ENCODE measurements at places on chromosomes 13 and 19.
A peak's percentile ranks its signal among the peaks of the same experiment; 100 is the strongest.

DNA sequence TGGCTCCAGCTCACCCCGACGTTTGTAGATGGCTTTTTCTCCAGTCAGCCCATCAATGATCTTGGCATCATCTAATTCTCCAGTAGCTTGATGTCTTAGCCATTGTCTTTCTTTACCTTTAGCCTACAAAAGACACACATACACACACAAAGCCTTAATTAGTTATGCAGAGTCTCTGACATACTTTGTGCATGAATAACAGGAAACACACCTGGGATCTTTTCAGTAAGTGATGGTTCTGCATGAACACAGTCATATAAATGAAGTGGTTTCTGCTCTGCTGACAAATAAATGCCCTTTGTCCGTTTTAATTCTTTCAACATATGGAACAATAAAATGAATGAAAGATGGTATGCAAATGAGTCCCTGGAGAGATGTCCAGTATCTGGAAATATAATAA lies 133.3 kb downstream of the RGCC start:
- no peak for DNase-seq

GRCh38 chr19:11693505-11694499 lies 44.9 kb downstream of the ZNF823 start:
- DNase-seq, result peak; percentile 56

- DNase-seq, result no peak
Observed at GRCh38 chr13:43377149-43377548, 353.8 kb downstream of the DNAJC15 start.

- DNase-seq, result no peak
Observed at GRCh38 chr13:100812982-100813584, 138.5 kb upstream of the TMTC4 start.

- no peak for DNase-seq
Observed at GRCh38 chr19:1658150-1659083, 6.0 kb upstream of the TCF3 start.

- DNase-seq, result no peak
Observed at GRCh38 chr19:19900139-19900728, 512 bp upstream of the ZNF93 start.

DNA sequence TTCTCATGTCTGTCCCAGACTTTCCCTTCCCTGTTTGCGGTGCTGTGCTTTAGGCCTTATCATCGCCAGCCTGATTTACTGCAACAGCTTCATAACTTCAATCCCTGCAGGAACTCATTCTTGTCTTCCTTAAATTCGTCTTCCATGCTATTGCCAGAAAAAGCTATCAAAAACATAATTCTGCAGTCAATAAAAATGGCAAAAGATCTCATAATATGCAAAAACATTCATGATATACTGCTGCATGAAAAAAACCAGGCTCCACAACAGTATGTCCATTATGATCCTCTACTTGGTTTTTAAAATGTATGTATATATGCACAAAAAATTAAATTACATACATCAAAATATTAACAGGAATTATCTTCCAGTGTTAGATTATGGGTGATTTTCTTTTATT lies 28.4 kb downstream of the TGDS start:
- DNase-seq, result no peak

DNA sequence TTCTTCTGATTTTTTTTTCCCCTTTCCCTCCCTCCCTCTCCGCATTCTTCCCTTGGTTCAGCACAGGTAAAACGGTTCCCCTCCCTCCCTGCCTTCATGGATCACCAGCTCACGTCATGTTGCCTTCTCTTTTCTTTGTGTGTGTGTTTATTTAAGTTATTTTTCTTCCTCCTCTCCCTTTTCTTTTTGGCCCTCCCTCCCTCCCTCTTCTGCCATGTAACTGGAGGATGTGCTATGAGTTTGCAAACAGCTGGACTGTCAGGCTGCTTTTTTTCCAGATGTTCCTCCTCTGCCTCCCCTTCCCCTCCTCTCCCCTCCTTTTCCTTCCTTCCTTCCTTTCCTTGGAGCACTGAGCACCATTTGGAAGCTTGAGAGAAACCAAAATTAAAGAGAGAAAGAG lies 2.0 kb downstream of the LENG9 start:
- no peak for DNase-seq

DNA sequence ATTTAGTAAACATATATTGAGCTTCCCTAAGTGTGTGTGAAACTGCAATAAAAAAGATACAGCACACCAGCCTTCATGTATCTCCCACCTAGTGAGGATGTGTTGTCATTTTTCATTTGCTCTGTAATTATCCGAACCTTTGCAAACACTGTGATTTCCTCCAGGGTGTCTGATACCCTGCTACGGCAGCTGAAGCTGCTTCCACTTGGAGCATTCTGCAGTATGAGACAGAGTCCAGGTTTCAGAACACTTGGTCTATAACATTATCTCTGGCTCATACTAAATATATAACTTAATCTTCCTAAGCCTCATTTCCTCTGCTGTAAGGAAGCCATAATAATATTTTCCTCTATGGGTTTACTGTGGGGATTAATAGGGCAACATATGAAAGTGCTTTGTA lies 1338.1 kb upstream of the SLC10A2 start:
- DNase-seq, result no peak

DNA sequence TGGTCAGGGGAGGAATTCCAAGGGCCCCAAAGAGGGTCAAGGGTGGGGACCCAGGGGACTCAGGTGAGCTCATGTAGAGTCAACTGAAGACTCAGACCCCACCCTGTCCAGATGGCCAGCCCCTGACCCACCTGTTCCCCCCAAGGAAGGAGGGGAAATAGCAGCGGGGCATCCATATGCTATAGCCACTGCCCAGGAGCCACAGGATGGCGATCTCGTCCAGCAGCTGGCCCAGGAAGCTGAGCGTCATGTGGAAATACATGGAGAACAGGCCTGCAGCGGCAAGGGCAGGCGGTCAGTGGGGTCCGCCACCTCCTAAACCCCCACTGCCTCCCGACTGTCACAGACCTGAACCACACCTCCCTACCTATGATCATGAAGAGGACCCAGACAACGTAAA lies 21.4 kb downstream of the ACER1 start:
- no peak for DNase-seq

- DNase-seq, result no peak
Observed at GRCh38 chr13:39186205-39186875, 148.1 kb downstream of the NHLRC3 start.

- no peak for DNase-seq
Observed at GRCh38 chr13:104841110-104841509, 1694.4 kb downstream of the EFNB2 start.

DNA sequence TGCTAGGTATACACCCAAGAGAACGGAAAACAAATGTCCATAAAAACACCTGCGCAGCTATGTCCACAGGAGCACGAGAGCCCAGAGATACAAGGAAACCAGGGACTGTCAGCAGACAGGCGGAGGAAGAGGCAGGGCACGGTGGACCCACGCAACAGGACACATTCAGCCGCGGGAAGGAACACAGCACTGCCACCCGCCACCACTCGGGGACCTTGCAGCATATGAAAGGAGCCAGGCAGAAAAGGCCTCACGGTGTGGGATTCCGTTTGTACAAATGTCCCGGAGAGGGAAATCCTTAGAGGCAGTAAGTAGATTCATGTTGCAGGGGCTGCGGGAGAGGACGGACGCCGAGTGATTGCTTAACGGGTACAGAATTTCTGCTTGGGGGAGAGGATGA lies 7.8 kb downstream of the HSPBP1 start:
- DNase-seq, result no peak

GRCh38 chr13:106499896-106500295 lies 35.6 kb downstream of the EFNB2 start:
- no peak for DNase-seq

GRCh38 chr19:56972291-56972841 lies 131.8 kb upstream of the PEG3 start:
- DNase-seq, result no peak

DNA sequence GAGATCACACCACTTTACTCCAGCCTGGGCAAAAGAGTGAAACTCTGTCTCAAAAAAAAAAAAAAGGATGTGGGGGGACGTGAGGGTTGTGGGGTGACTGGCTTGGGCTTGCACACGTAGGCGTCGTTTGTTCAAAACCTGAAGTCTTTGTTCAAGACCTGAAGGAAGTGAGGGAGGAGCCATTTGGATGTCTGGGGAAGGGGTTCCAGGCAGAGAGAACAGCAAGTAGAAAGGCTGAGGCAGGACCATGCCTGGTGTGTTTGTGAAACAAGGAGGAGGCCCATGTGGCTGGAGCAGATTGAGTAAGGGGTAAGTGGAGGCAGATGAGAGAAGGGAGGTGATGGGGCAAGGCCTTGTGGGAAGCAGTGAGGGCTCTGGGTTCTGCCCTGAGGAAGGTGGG lies 27.8 kb downstream of the PIN1 start:
- no peak for DNase-seq

DNA sequence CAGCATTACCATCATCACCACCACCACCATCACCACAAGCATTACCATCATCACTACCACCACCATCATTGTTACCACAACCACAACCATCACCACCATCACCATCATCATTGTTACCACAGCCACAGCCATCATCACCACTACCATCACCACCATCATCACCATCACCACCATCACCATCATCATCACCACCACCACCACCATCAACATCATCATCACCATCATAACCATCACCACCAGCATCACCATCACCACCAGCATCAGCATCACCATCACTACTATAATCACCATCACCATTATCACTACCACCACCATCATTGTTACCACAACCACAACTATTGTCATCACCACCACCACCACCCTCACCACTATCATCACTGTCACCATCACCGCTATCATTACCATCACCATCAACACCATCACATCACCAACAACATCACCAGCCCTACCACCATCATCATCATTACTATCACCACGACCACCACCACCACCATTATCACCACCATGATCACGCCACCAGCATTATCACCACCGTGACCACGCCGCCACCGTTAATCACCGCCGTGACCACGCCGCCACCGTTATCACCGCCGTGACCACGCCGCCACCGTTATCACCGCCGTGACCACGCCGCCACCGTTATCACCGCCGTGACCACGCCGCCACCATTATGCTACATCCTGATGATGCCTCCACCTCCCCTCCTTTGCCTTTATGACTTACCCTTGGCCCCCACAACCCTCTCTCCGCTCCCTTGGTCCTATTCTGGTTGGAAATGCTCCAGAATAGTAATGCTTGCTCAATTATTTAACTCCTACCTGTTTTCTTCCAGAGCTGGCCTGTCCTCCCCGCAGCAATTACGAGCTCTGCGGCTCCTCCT lies 10.0 kb upstream of the FXYD3 start:
- DNase-seq, result no peak

GRCh38 chr19:30086220-30086619 lies 144.2 kb downstream of the URI1 start:
- no peak for DNase-seq

DNA sequence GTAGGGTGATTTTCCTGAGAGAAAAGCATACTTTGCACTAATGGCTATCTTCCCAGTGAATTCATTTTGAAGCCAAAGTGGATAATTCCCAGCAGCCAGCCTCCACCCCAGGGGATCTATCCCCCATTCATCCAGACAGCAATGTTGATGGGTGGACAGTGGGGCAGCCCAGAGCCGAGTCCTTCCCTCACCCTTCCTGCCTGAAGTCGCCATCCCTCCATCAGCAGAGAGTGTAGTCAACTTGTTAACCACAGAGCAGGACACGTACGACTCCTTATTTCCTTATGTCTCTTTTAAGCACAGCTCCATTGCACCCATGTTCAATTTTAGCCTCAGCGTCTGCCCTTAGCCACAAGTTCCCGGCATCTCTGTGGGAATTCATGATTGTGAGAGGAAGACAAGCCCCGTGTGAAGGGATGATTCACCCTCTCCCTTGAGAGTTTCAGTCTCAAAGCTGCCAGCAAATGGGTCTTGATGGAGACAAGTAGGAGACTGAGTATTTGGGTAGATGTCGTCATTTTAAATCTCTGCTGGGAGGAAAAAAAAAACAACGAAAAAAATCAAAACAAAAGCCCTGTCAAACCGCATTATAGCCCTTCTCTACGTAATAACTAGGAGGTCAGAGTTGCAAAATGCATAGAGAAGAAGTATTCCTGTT lies 58.3 kb upstream of the MEDAG start:
- no peak for DNase-seq

DNA sequence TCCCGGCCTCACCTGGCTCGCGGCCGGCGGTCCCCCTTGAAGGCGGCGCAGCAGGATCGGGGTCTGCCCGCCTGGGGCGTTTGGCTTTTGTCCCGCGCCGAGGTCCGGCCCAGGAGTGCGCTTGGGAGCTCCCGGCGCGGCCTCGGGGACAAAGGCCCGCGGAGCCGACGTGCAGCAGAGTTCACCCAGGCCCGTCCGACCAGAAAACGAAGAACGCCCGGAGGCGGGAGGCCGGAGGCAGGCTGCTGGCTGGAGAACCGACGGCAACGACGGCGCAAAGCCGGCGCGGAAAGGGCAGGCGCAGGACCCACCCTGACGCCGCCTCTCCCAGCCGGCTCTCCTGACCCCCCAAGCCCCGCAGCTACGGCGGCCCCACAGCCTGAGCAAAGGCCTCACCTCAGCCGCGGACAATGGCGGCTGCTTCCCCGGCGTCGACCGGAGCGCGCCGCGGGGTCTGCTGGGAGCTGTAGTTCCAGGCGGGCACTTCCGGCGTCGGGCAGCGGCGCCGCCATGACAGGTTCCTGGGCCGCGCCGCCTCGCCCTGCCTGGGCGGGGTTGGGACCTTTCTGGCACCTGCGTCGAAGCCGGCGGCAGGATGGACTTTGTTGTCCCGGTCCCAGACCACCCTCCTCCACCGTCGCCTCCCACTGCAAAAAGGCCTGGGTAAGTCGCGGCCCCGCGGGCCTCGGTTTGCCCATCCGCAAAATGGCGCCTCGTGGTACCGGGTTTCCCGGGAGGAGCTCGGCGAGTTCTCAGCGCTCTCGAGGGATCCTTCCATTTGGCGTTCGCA lies at the start of gene ZNF606:
Gene ZNF606 (minus strand): TSS at position 437 of the 790 bp plus-strand sequence. CDS start 1,501 bp downstream, outside the sequence.
- DNase-seq, result no peak

DNA sequence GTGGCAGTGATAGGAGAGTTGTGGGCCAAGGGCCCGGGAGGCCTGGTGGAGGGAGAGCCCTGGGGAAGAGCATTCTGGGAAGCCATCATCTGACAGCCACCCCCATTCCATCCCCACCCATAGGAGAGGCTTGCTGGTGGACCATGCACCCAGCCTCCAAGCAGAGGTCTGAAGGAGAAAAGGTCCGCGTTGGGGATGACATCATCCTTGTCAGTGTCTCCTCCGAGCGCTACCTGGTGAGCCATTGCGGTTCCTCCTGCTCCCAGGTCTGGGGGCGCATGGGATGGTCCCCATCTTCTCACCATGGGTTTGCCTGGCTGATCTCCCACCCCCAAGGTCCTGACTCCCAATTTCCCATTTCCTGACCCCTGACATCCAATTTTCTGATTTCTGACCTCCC lies 10.5 kb downstream of the RYR1 start:
- no peak for DNase-seq

DNA sequence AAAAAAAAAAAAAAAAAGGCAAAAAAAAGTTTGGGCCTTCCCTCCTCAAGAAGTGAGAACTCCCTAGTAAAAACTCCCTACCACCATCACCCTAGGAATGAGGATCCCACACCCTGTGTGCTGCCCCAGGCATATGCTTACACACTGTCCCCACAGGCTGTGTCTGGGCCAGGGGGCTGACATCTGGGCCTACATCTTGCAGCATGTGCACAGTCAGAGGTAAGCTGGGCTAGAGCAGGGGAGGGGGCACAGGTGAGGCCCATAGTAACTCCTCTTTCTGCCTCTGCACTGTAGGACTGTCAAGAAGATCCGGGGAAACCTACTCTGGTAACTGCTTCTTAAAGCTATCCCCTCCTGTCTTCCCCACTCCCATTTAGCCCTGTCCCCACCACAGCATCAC lies 1.0 kb downstream of the HAUS5 start:
- no peak for DNase-seq

GRCh38 chr13:101661839-101662238 lies 209.4 kb downstream of the ITGBL1 start:
- no peak for DNase-seq

GRCh38 chr19:2578901-2579677 lies 103.2 kb downstream of the GADD45B start:
- peak; percentile 78 for DNase-seq

Data from HCT116 (cell line).